ENCODE measurements at places on chromosomes 5 and 9.

GRCh38 chr5:88094403-88094802 is 174.2 kb downstream of the TMEM161B start:
- no peak for DNase-seq

DNA sequence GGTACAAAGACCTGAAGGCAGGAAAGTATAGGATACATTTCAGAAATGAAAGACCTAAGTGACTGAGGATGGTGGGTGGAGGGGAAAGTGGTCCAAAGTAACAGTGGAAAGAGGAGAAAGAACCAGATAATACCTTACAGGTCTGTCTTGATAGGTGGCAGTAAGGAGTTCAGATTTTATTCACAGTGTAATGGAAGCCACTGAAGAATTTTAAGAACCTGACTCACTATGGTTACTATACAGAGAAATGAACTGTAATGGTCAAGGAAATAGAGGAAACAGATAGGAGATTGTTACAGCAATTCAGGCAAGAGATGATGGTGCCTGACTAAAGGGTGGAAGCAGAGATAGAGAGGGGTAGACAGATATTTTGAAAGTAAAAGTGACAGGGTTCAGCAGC is 46.5 kb downstream of the EPB41L4A start:
- no peak for DNase-seq

GRCh38 chr5:159017786-159018185 is 81.9 kb downstream of the EBF1 start:
- peak; percentile 40 for DNase-seq

DNA sequence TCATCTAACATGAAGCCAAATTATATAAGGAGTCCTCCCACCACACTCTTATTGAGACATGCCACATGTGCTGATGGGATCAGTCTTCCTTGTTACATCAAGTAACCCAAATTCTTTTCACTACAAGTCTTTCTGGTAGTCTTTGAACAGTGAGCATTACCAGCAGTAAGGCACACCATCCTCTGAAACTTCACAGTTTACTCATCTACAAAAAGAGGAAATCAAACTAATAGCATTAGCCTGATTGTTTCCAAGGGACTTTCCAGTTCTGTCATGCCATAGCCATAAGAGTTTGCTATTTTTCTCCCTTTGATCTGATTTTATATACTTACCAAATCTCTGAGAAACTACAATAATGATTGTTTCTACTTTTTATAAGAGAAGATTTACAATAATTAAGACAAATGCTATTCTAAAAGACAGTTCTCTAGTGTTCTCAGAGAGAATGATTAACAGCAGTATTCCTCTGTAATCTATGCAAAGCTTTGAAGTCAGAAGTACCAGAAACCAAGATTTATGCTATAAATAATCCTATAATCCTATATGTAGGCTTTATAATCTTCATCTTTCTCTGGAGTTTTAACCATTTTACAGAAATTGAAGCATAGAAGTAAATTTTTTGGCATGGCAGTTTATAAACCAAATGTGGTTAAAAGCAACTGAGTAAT is 166.2 kb upstream of the ACO1 start:
- DNase-seq, result no peak

DNA sequence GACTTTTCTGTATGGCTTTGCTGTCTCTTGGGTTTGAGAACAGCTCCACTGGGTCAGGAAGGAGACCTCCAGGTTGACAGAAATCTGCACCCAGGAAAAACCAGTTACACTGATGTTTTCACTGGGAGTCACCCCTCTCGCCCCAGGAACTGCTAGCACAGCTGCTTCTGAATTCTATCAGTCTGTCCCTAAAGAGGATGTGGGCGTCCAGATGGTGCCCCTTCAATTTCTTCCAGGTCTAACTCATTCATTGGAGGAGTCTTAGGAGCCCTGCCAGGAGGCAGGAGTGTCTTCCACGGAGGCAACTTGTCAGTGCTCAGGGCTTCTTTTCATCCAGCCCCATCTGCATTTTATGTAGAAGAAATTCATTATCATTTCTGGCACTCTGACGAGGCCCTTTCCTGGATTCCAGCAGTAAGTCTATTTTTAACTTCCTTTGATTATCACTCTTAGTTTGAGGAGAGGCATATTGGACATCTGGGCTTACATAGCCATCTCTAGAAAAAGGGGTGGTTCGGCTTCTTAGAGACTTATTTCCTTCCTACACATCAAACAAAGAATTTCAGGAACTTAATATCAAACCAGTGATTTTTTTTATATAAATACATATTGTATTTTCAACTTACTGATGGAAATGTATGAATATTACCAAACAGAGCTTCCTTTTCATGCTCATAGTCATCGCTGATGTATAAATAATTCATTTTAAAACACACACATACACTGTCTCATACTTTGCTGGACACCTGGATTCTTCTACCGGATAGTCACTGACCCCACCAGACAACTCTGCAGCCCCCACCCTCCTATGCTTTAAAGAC is 148.8 kb downstream of the IRX2 start:
- DNase-seq, result no peak

All from AG20443 (cell line).